ENCODE measurements at places on chromosomes 6 and 20.

DNA sequence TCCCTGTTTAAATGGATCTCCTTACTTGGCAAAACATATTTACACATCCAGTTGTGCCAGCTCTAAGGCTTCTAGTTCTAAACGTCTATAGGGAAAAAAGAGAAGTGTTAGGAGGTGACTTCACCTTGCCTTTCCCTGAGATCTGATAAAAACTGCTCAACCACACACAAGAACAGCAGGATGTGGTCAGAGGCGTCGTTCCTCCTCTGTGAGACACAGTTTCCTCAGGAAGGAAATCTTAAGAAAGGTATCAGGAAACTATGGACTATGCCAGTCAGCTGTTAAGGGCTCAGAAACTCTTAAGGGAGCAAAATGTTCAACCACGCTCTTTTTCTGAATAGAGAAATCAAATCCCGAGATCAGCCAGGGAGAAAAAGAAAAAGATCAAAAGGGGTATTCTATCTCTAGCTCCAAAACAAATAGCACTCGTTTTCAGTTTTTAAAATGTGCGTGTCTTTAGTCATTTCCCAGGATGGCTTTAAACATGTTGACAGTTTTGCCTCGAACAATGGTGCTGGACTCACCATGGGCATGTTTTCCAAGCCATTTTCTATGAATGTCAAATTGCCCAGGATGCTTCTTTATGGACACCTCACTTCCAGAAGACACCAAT, 154.5 kb downstream of the HACE1 start:
- no peak for DNase-seq

- DNase-seq, result no peak
Measured at GRCh38 chr6:53428886-53429285, 80.1 kb upstream of the ELOVL5 start.

DNA sequence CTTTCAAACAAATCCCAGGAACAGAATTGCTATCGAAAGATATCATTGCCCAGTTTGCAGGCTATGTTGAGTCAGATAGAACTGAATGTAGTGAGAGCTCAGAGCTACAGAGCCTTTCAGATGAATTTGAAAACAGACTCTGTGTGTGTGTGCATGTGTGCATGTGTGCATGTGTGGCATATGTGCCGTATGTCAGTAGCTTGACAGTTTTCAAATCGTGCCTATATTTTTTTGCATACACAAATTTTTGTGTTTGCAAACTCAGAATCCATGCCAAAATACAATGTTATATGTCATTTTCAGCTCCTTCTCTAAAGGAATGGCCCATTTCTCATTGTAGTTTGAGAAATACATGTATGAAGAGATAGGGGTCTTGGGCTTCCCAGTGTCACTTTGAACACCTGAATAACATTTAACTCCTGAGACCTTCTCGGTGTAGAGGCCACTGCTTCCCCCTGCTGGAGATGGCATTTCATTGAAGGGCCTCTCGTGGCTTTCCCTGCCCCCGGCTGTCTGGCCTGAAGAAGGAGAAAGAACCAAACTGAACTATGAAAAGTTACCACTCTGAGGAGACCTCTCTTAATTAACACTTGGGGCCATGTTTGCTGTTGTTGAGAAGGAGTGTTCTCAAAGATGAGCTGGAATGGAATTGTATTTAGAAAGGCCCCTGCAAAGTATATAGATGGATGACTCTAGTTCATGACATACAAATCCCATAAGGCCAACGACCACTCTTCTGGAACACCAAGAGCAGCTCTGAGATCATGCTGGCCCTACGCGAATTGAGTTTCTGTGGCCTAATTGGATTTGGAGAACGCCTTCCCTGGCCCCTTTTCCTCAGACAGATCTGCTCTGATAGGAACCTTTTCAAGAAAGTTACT, 58.7 kb downstream of the VAPB start:
- DNase-seq, result peak; percentile 28

DNA sequence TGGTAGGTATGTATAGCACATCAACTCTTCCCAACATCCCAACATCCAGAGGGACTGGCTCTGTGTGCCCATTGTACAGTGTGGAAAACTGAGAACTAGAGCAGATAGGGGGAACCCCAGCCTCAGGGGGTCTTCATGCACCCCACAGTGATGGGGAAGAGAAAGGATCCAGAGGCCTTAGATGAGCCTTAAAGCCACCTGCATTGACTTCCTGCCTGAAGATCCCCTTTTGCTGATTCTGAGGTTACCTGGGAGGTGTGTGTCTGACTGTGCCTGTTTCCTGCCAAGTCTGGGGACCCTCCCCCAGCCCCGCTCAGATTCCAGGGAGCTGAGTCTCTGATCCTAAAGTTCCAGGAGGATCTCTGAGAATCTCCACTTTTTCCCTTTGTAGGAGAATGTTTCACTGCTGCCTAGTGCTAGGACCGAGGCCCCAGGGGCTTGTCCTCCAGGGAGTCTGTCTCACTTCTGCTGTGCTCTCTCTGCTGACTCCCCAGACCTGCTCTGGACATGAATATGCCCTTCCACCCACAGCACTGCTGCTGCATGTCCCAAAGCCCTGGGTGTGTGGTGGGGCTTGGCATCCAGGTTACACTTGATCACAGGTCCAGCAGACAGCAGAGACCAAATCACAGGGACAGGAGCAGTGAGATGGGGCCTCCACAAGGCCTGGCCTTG, 12.8 kb upstream of the PGC start:
- DNase-seq, result no peak

GRCh38 chr6:44253307-44254101, 3.8 kb downstream of the SLC35B2 start:
- peak; percentile 57 for DNase-seq

GRCh38 chr6:89148016-89148750, 2.3 kb downstream of the PM20D2 start:
- no peak for DNase-seq
